ENCODE measurements at places on chromosomes 13 and 19.

- no peak for DNase-seq
Measured at GRCh38 chr13:76620036-76620435, 266.2 kb downstream of the KCTD12 start.

DNA sequence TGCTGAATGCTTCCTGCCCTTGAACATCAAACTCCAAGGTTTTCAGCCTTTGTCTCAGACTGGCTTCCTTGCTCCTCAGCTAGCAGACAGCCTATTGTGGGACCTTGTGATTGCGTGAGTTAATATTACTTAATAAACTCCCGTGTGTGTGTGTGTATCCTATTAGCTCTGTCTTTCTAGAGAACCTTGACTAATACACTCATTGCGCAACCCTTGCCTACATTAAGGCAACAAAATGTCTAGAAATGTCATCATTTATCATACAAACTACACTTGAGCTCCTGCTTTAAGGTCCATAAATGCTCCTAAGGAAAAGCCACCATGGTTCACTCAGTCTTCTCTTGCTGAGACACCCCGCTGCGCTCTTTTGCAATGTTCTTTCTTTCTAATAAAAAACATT is 2861.0 kb downstream of the PCDH9 start:
- DNase-seq = no peak

- no peak for DNase-seq
Measured at GRCh38 chr19:34452723-34453122, 24.5 kb downstream of the UBA2 start.

GRCh38 chr19:38183251-38183897 is 40.6 kb downstream of the DPF1 start:
- no peak for DNase-seq

- no peak for DNase-seq
Measured at GRCh38 chr19:13613447-13613846, 107.2 kb upstream of the CACNA1A start.

- DNase-seq = peak; percentile 80
Measured at GRCh38 chr19:36771261-36772231, 1.1 kb downstream of the ZNF850 start.

DNA sequence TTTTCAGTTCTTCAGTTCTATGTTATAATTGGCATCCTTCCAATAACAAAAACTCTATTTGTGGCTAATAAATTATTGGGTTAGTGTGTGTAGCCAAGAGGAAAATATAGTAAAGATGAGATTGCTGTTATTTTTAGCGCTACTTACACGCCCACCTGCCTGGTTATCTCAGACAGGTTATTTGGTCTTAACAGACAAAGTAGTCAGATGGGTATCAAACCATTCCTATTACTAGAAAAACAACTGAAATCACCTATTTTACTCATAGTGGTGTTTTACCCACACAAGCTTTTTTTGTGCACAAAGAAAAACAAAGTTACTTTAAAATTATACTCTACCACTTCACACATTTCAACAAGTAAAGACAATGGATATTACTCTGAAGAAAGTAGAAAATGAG is 151.2 kb downstream of the TBC1D4 start:
- DNase-seq = no peak

DNA sequence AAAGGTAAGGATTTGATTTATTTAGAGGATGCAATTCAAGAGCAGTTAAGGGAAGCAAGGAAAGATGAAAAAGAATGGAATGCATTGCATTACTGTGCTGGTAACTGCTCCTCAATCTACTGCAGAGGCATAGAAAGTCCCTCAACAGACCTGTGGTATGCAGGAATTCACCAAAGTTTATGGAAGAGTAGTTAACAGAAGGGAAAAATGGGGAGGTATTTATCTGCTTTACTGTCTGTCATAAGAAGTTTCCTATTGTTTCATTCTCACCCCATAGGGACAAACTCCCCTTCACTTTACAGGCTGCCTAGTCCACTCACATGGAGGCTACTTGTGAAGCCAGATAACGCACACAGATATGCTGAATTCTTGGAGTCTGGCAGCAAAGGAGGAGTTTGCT is 354.9 kb upstream of the SPRY2 start:
- no peak for DNase-seq

GRCh38 chr19:2014731-2015607 is 545 bp downstream of the BTBD2 start:
- peak; percentile 54 for DNase-seq

- no peak for DNase-seq
Measured at GRCh38 chr13:24356270-24356669, 46.9 kb downstream of the C1QTNF9 start.

GRCh38 chr13:46288570-46289259 is 77.0 kb downstream of the LRRC63 start:
- DNase-seq = peak; percentile 76

DNA sequence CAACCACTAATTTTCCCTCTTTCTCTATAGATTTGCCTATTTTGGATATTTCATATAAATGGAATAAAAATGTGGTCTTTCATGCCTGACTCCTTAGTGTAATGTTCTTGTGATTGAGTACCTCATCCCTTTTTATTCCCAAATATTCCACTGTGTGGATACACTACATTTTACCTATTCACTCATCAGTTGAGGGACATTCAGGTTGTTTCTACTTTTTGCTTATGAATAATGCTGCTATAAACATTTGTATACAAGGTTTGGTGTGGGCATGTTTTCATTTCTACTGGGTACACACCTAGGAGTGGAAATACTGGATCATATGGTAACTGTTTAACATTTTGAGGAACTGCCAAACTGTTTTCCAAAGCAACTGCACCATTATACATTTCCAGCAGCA is 5.1 kb upstream of the WBP4 start:
- no peak for DNase-seq

DNA sequence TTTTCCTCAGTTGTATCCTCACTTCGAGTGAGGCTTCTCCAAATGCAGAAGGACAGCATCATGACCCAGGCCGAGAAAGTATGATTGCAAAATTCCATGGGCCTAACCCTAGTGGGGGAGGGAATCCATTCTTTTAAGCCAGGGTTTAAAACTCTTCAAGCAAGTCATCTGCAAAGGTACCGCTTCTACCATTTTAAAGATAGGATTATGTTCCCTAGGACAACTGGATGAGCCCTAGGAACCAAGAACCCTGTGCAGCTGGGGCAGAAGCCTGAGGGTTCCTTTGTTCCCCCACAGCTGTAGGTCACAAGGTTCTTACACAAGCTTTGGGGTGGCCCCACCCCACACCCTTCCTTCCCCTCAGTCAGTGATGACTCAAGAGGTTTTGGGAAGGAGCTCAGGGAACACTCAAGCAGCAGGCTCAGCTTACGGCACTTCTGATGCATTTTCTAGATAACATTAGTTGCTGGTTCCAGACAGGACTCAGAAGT is 13.5 kb downstream of the ARL11 start:
- DNase-seq = no peak

GRCh38 chr13:95035311-95036109 is 265.7 kb downstream of the ABCC4 start:
- no peak for DNase-seq

- no peak for DNase-seq
Measured at GRCh38 chr13:101017123-101017872, 342.7 kb upstream of the TMTC4 start.

DNA sequence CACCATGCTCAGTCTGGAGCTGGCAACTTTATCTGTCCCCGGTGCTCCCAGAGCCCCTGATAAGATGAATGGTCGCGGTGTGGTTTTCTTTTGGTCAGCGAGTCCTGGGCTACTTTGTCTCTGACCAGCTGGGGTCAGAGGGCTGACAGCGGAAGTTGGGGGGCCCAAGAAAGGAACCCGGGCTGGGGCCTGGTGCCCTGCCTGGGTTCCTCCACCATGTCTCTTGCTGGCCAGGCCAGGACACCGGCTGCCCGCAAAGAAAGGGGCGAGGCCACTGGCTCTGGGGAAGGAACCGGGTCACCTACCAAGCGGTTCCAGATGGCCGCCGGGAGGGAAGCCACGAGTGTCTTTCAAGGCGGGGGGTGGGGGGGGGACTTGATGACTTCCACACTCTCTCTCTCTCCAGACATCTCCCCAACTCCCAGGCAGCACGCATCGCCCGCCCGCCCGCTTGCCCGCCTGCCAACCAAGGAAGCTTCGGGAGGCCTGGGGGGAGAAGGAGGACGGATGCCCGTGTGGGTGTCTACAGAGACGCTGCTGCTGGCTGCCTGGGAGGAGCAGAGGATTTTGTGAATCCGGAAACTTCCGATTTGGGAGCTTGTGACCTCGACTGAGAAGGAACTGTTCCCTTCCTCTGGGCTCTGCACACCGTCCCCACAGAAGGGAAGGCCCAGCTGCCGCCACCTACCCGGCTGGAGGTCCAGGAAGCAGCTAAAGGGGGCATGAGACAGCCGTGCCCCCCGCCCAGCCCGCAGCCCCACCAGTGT is 1.1 kb downstream of the PIP5K1C start:
- peak; percentile 65 for DNase-seq

GRCh38 chr13:61536433-61536832 is 120.8 kb upstream of the PCDH20 start:
- DNase-seq = no peak

GRCh38 chr19:3441089-3441985 is 39.0 kb downstream of the SMIM24 start:
- DNase-seq = no peak

DNA sequence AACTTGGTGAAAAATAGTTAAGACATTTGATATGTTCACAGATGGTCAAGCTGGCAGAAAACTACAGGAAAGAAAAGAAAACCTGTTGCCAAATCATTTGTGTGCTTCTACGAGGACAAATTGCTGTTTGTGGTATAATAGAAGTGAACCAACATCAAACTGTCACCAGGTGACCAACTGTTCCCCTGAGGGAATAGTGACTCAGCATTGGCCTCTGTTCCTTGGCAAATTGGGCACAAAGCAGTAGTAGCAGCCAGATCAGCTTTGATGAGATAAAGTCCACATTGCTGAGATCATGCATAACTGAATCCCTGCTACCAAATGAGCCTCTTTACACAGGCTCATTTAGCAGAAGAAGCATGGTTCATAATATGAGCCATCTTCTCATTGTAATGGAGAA is 103.5 kb downstream of the POSTN start:
- no peak for DNase-seq

DNA sequence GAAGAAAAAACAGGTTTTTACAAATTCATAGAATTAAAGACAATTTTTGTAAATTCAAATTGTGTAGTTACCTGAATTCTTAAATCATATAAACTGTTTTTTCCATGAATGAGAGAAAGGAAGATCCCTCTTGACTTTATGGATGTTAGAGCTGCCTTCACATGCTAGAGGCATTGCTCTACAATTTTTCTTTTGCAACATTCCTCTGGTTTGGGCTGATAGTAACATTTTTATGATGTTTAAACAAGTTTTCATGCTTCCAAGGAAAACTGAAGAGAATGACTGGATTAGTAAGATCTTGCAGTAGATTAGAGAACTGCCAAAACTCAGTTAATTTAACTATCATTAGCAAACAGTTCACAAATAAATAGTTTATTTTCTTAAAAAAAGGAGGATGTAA is 250.6 kb downstream of the GPC6 start:
- no peak for DNase-seq

DNA sequence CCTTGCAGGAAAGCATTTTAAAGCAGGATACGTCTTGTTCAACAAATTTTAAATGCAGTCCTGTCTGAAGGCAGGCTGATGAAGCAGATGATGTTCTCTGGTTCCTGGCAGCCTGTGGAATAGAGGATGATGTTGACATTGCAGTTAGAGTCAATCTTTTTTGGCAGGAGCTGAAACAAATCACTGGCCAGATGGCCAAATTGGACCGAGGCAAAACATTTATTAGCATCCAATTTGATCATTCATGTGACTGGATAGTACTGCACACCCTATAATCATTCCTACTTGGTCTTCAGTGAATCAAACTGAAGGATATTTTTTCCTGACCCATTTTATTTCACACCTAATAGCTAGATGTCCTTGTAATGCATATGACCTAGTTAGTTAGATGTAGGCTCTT is 172.2 kb upstream of the SLC10A2 start:
- no peak for DNase-seq

GRCh38 chr13:60268203-60268555 is 104.5 kb upstream of the DIAPH3 start:
- no peak for DNase-seq

DNA sequence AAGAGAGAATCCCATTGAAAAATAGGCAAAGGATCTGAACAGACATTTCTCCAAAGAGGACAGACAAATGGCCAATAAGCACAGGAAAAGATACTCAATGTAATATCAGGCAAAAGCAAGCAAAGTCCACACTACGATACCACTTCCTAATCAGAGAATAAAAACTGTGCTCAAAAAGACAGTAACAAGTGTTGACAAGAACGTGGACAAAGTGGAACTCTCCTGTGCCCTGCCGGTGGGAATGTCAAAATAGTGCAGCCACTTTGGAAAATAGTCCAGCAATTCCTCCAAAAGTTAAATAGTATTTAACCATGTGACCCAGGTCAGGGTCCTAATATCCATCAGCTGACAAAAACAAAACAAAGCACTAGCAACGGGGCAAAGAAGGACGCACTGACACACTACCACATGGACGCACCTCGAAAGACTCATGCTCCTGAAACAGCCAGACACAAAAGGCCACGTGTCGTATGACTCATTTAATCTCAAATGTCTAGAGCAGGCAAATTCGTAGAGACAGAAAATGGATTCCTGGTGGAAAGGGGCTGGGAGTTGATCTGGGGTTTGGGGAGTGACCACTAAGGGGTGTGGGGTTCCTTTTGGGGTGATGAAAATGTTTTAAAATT is 5.2 kb downstream of the MIER2 start:
- no peak for DNase-seq

DNA sequence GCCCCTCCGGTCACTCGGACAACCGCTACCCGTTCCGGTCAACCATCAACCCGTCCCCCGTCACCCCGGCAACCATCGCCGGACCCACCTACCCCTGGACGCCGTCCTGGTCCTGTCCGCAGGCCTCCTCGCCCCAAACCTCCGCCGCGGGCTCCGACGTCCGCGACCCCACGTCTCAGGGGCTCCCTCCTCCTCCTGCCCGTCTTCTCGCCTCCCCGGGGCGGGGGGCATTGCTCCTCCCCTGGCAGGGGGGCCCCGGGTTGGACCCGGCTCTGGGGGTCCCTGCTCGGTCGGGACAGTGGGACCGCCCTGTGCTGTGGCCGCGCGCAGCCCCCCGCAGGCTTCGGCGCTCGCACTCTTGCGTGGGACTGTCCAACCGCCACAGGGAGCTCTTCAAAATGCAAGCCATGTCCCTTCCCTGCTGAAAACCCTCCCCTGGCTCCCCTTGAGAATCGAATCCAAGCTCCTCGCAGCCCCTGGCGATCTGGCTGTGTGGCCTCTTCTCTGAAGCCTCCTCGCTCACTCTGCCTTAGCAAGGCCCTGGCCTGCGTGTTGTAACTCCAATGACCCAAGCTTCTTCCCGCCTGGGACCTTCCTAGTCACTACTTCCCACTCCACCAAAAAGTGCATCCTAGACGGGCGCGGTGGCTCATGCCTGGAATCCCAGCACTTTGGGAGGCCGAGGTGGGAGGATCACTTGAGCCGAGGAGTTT is 8.4 kb downstream of the EPHX3 start:
- no peak for DNase-seq

- peak; percentile 60 for DNase-seq
Measured at GRCh38 chr19:18194554-18195238, 1.7 kb downstream of the MPV17L2 start.

DNA sequence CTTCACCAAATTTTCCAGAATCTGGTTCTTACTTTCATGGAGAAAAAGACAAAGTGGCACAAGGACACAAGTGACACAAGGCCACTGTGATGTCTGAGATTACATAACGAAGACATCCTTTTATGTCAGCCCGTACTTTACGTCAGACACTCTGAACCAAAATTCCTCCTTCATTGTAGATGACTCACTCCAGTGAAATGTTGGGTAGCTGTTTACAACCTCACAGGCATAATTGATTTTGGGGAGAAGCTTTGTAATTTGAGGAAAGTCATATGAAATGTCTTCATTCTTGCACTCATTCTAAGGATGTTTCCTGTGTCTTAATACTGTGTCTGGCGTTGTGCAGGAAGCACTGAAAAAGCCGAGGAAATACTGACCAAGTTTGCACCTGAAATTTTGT is 20.0 kb upstream of the LGALS14 start:
- no peak for DNase-seq

Data from GM12865 (cell line).